ENCODE measurements at places on chromosomes 7 and 10.

GRCh38 chr7:81510122-81510521 is 259.7 kb downstream of the HGF start:
- DNase-seq, result no peak

DNA sequence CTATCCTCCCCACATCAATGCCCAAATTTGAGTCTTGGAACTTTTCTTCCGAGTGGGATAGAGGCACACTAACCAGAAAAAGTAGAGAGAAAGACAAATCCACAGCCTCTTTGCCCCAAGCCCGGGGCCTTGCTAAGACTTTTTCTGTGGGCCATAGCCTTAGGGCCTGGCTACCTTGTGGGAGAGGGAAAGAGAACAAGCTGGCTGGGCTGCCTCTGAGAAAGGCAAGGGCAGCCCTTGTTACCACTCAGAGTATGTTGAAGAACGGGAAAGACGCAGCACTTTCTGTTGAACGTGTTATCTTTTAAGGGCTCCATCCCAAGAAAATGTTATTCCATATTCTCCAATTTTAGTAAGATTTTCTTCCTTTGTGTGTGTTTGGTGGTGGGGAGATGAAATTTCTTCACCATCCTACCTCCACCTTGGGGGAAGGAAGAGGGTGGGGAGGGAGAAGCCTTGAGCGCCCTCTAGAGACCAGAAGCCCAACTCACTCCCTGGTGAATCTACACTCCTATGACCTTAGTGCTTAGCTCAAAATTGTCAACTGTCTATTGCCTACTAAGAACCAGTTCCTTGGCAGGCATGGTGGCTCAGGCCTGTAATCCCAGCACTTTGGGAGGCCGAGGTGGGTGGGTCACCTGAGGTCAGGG is 3.9 kb upstream of the NRF1 start:
- DNase-seq, result peak; percentile 72

DNA sequence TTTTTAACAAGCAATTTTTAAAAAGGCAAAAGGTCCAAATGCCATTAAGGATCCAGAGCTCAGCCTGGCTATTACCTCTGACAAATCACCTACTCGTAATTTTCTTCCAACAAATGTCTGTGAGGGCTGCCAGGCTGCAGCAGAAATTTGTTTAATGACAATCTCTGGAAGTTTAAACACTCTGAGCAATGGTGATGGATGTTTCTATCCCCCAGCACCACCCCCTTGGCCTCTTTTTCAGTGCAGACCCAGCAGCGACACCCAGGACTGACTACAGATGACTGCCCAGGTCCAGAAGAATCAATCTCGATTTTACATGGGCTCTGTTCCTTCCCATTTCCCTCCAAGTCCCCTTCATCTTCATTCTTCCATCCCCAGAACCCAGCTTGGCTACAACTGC is 201.4 kb upstream of the AOAH start:
- no peak for DNase-seq

- no peak for DNase-seq
These were observed 19.1 kb upstream of the MTPAP start for GRCh38 chr10:30368065-30368718.

- DNase-seq, result no peak
These were observed 98.3 kb downstream of the CTTNBP2 start for GRCh38 chr7:117774943-117775342.

GRCh38 chr10:44589181-44589943 is 204.5 kb upstream of the CXCL12 start:
- no peak for DNase-seq

DNA sequence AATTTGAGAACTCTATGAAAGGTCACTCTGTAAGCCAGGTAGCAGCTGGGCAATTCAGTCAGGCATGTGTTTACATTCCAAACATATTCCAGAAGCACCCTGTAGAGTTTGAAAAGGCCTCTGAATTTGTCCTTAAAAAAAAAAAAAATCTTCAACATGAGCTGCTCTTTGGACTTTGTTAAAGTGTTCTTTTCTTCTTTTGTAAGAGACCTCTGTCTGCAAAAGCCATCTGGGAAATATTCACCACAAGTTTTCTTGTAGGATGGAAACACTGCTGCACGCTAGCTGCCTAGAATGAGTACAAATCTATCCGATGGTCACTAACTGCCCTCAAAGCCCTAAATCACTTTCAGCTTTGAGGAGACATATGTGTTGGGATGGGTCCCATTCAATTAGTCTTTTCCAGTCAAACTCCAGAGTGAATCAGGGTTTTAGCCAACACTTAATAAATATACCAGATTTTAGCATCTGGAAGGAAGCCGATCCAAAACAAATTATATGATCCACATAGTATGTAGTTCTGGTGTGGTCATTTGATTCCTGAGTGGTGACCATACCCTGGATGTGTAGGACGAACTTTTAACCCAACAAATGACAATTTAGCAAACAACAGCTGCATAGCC is 85.9 kb downstream of the CD36 start:
- DNase-seq, result no peak

DNA sequence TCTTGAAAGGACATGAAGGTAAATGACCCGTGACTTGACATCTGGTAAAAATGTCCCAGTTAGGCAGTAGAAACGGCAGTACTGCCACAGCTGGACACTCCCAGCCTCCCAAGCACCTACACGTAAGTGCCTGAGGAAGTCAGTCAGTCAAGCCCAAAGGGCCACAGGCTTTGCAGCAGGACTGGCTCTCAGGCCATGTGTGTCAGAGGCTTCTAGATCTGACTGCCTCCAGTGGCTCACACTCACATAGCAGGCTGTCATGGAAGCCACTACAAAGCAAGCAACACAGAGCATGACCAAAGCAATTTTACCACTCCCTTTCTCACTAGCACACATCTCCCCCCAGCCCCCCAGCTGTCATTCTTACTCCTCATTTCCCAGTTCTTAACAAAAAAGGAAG is 17.8 kb upstream of the CCNJ start:
- no peak for DNase-seq

- no peak for DNase-seq
These were observed 11.4 kb downstream of the ZNF488 start for GRCh38 chr10:47372726-47373125.

GRCh38 chr7:46725136-46725535 is 804.1 kb upstream of the IGFBP3 start:
- DNase-seq, result no peak

- DNase-seq, result no peak
These were observed 93.8 kb downstream of the GLRX3 start for GRCh38 chr10:130230036-130230435.

DNA sequence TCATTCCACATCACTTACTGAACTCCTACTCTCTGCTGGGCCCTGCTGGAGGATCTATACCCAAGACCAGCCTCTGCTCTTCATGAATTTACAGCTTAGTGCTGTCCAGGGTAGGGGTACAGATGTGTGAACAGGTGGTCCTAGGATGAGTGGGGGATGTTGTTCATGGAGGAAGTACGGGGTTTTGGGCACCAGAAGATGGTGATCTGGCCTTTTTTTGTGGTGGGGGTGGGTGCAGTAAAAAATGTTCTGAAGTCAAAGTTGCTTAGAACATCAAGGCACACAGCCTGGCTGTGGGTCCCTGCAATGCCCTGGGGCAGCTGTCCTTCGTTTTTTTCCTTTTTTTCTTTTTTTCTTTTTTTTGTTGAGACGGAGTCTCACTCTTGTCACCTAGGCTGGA is 34.2 kb upstream of the GNA12 start:
- no peak for DNase-seq

- no peak for DNase-seq
These were observed 93.1 kb downstream of the ADARB2 start for GRCh38 chr10:1644191-1644711.

GRCh38 chr7:123538189-123538714 is 3.9 kb upstream of the IQUB start:
- DNase-seq, result no peak

DNA sequence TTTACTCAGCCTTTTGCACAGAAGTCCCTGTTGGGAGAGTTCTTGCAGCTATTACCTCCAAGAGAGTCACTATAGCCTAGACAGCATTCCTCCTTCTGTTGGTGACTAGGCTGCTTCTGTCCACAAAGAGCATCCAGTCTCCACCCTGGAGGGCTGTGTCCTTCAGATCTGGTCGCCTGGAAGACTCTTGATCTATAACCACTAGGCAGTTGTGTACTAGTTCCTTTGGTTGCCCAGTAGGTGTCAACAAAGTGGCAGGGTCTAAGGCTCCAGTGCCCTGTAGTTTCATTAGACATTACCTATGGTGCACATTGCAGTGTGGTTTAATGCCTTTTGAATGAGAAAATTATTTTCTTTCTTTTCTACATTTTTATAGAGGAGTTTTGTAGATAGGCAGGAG is 11.3 kb upstream of the AKR1C2 start:
- DNase-seq, result no peak

- no peak for DNase-seq
These were observed 544 bp downstream of the PDK4 start for GRCh38 chr7:95595746-95596197.

DNA sequence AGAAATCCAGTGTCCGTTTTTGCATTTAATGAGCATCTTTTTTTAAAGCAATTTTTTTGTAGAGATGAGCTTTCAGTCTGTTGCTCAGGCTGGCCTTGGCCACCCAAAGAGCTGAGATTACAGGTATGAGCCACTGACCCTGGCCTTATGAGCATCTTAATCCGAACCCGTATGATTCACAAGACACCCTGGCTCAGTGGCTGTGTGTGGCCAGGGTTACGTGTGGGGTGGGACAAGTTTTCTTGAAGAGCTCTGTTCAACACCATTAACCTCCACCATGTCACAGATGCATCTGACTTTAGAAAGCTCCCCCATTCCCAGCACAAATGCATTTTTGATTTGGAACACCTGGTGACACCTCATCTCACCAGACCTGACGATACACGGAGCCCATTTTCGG is 166.5 kb upstream of the PITRM1 start:
- no peak for DNase-seq

DNA sequence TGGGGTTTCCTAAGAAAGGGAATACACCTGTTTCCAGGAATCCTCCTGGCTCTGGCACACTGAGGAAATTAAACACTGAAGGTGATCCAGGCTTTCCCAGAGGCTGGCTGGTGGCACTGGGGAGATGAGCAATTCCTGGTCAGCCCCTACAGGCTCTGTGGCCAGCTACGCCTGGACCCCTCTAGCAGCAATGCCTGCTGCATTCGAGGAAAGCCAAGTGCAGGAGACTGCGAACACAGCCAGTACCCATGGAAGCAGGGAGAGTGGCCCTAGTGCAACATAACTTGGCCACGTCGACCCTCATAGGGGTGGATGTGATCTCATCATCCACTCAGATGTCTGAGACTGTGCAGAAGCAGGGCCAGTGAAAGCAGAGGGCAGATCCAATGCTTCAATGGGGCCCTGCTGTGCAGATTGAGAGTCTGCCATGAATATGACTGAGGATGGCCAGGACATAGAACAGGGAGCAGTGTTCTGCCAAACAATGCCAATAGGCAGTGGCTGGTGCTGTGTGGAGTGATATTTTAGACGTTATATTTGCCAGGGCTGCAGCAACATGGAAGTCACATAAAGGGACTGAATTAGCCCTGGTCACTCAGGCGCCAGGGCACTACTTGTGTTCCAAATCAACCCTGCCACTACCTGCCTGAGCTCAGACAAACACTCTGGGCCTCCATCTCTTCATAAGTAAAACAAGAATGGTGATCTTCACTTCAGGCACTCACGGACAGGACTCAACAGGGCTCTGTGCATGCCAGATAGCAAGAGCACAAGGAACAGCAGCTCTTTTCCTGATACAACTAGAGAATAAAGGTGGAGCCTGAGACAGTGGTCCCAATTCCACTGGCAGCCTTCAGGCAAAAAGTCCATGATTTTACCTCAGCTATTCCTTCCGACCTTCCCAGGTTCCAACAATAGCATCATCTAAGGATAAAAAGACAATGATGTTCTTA is 2.4 kb downstream of the ZNF488 start:
- no peak for DNase-seq

GRCh38 chr7:74029991-74030415 is 2.0 kb downstream of the ELN start:
- no peak for DNase-seq

DNA sequence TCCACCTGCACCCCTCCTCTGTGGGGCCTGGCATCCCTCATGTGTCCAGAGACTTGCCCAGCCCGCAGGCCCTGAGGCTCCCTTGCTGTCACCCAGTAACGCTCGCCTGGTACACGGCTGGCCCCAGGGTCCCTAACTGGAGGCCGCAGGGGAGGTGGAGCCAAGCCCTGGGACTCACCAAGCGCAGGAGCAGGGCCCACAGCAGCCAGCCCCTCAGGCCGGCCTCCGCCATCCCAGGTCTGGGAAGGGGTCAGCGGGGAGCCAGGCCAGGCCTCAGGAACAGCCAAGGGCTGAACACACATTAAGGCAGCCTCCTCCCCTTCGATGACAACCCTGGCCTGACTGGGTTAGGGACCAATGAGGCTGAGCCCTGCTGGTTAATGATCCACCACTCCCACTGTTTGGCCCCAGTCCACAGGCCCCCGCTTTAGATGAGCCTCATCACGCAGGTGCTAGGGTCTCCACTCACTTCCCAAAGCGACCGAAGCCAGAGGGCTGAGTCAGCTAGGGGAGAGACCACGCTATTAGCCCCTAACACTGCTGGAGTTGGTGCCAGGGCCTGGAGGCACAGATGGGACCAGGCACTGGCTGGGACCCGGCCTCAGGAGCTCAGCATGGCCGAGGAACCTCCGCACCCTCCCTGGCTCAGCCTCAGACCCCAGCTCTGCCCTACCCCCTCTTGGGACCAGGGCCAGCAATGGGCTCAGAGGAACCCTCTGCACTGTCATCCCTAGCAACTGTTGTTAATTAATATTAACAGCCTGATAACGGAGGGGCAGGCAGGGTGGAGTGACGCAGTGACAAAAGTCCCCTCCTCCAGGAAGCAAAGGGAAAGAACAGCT is at the start of gene NPC1L1:
Gene NPC1L1 (minus strand): TSS at position 303 of the 842 bp plus-strand sequence. CDS start 71 bp downstream, at position 232.
- DNase-seq, result no peak

GRCh38 chr7:30478349-30479201 is at the start of gene NOD1:
NOD1 (minus strand) TSS chr7:30478784; CDS start chr7:30456921, 21,863 bp downstream.
- DNase-seq, result peak; percentile 62

DNA sequence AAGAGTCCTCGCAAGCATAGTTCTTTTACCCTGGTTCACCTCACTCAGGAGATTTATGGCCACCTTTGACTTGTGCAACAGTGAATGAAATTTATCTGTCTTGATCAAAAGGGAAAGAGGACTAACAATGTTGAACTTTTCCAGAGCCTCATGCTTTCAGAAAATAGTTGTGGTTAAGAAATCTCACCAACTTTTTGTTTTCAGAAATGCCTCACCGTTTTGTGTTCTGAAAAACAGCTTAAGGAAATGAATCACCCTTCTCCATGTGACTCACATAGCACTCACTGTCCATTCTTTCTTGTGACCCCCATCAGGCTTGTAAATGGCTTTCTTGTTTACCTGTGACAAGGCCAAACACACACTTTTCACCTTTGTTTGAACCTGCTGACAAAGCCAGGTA is 148.6 kb upstream of the FAM3C start:
- DNase-seq, result no peak

- no peak for DNase-seq
These were observed 356.2 kb upstream of the LRGUK start for GRCh38 chr7:133770863-133771492.
